NCI-H2029 treated with DMSO at 0.1 percent for 48 hours (cell line): ENCODE measurements at places on chromosomes 16 and 17.

DNA sequence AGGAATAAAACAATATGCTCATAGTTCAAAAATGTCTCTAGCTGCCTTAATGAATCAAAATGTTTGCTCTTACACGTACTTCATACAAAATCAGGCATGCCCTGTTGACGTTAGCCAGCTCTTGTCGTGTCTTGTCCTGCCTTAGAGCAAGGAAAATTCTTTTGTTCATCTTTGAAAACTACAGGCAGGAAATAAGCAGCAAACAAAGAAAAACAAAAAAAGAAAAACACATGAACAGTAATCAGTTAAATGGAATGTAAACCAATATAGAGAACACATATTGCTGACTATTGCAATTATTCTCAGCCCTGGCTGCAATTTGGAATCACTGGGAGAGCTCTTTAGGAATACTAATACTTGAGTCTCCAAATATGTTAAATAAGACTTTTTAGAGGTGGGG is 1.7 kb downstream of the CAPNS2 start:
- DNase-seq = no peak

GRCh38 chr17:2898255-2898926 is 102.2 kb downstream of the RAP1GAP2 start:
- DNase-seq = peak; percentile 79

GRCh38 chr17:48593840-48594537 is 410 bp upstream of the HOXB5 start:
- peak; percentile 82 for DNase-seq

DNA sequence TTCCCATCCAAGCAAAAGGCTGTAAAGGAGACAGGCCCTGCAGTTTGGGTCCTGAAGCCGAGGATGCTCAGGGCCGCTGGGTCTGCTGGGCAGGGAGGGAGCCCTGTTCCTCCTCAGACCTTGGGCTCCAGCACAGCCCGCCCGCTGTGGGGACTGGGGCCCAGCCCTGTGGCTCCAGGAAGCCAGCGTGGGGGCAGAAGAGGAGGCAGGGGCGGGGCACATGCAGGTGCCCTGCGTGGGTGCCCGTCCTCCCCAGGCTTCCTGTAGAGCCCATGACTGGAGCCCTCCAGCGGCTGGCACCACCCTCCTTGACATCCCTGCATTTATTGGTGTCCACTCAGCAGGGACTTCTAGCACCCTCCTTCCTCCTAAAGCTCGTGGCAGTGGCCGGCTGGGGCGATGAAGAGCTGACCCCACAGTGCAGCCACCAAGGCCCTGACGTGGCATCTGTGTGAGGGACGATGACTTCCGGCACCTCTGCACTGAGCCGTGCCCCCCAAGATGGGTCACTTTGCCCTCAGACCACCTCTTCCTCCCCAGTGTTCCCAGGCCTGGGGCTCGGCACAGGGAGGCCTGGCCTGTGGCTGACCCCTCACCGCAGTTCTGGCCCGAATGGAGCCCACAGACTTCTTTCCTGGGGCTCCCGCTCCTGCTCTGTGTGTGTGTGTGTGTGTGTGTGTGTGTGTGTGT is 9.9 kb downstream of the PRSS27 start:
- no peak for DNase-seq
